Renal cortical epithelial cell (primary cell): ENCODE measurements at places on chromosomes 3 and 15. TPM values are rescaled to one million over a fixed set of nuclear protein-coding genes. Genes with fewer than 3 reads are reported as not detected.

DNA sequence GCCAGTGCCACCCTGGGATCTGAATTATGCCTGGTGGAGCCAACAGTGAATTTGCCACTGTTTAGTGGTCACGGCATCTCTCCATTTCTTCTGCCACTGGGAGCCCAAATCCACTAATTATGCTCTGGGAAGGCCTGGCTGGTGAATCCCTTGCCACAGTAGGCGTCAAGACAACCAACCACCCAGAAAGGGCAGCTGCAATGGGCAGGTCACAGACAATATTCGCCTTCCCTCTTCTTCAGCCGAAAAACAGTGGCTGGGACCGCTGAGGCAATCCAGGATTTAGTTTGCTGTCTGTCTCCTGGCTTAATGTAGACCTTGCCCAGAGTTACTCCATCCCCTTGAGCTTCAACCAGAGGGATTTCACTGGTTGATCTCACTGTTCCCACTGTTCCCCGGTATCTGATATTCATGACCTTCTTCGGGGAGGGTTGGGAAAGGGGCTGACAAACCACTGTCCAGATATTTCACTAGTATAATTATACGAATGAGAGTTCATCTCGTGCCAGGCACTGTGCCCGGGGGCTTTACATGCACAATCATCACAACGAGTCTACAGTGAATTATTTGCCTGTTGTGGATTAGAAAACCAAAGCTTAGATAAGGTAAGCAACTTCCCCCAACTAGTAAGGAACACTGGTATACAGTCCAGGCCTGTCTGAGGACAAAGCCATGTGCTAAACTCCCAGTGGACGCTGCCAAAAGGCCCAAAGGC is 49.9 kb upstream of the RAB6B start:
- no peak for DNase-seq

Gene ADAMTSL3
- total RNA-seq: 11.1 and 20.7 TPM in 2 replicates

Gene CLRN1
- not detected in 2 replicates for total RNA-seq

DNA sequence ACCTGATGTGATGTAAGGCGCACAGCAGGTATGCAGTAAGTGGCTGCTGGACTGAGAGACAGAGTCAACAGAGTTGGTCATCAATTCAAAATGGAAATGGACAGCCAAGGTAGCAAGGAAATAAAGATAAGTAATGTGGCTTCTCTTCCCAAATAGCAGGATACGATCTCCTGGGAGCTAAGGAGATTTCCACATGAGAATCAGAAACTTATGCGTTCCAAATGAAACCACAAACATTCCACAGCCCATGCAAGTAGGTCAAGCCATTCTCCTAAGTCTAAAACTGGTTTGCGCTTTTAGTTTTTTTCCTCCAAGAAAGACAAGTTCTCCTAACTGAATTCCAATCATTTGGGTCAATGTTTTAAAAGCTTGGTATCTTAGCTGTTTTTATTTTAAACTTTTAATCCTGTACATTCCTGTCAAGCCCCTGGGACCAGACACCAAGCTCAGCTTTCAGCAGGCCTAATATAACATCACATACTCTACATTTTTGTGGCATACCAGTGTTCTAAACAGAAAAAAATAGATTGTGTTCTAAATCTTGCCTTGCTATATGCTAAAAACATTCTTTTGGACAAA is 73.7 kb upstream of the TSPAN3 start:
- peak; percentile 80 for DNase-seq

GRCh38 chr3:177338697-177339219 is 141.5 kb upstream of the TBL1XR1 start:
- no peak for DNase-seq

DNA sequence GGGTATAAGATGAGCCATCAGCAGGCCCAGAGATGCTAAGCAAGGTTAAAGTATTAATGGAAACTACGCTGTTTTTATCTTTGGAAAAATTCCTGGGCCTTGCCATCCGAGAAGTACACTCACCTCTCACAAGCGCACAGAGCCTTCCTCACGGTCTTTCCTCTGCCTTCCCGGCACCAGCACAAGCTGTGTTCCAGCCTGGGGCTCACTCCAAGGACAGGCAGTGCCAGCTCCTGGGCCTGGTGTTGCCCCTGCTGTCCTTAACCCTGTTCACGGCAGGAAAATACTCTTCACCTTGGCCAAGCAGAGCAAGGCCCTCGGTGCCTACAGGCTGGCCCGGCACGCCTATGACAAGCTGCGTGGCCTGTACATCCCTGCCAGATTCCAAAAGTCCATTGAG is 14.3 kb upstream of the RHO start:
- no peak for DNase-seq

GRCh38 chr15:65385870-65386258 is 8.1 kb upstream of the IGDCC3 start:
- DNase-seq: no peak

DNA sequence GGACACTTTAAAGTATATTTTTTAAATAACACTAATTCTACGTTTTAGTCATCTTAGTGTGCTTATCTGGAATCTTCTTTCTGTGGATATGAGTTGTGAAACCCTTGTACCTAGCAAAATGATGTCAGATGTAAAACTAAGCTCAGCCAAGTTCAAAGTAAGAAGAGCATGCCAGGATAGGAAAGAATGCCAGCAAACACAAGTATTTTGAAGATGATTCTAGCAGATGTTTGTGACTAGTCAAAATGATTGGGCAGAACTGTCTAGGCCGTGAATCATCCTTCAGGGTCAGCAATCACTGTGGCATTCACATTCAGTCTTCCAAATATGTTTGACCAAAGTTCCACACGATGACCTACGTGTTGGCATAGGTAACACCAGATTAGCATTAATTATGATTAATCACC is 5.4 kb upstream of the PLOD2 start:
- peak; percentile 92 for DNase-seq

Gene MESP2
- not detected in 2 replicates for total RNA-seq

DNA sequence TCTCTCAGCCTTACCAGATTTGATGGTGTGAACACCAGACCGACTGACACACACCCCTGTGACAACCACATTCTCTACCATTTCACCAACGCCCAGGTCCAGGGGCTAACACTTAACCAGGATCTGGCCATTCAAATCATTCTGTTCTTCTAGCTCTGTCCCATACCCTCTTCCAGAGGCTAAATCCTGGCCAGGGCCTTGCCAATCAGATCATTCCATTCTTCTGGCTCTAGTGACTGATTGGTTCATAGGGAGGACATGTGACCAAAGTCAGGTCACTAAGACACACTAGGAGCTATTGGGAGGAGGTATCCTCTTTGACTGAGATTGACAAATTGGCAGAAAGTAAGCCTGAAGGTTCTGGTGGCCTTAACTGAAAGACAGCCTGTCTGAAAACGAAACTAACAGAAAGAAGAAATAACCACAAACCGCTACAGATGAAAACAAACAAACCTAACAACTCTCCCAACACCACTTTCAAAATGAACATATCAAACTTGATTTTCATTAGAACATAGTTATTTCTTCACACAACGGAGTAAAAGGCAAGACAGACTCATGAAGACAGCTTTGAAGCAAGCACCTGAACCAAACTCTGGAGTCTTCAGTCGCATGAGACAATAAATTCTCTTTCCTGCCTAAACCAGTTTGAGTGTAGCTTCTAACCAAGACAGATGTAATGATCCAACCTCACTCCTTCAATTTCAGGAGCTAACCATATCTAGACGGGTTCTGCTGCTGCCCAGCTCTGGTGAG is 68.5 kb downstream of the TRANK1 start:
- DNase-seq: no peak

DNA sequence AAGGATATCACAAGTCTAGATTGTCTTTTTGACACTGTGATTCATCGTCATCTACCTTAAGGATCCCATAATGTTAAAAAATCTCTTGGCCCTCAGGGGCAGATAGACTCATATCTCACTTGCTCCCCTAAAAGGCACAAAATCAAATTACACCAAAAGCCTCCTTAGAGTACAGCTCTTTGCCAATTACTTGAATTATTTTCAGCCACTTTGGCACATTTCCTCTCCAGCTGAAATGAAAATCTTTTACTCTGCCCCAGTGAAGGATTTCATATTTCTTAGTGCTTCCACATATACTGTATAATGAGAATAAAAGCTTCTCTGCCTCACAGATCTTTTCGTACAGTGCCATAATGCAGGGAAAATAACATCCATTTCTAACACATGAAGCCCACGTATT is 190.7 kb upstream of the GBE1 start:
- no peak for DNase-seq

GRCh38 chr15:101138913-101139880 is 112.7 kb downstream of the CHSY1 start:
- no peak for DNase-seq

DNA sequence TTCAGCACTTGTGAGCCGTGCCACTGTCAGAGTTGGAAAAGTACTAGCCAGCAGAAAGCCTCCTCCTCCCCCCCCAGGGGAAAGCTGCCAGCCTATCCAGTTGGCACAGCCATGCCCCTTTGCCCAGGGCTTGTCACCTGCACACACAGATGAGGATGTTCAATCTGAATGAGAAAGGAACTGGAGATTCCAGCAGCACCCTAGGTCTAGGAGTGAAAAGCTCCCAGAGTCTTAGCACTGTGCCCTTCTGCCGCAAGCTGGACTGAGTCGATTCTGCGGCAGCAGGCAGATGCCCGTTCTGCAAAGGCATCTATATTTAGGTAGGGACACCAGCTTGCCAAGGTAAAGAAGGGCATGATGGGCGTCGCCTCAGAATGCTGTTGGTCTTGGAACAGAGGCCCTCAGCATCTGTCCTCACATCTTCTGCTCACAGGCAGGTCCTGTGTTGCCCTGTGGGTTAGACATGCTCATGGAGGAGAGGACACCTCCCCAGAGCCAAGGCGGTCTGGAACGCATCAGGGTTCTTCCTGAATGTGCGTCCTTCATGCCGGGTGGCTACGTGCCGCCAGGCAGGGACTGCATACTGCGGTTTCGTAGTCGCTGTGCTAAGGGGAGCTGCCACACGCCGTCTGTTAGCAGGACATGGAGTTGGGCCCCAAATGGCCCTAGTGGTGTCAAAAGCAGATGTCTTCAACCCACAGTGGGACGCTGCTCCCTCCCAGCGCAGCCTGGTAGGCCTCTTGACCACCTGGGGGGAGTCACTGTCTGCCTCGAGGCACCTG is 109.5 kb downstream of the VGLL4 start:
- no peak for DNase-seq

Gene SPSB4
- not detected in 2 replicates for total RNA-seq

Gene AADAC
- total RNA-seq: 0.17 TPM in 1 of 2 replicates, not detected in the other

- DNase-seq: no peak
Observed at GRCh38 chr15:91331581-91331980, 231.5 kb downstream of the SV2B start.

Gene UCN2
- 4.0 and 11.5 TPM in 2 replicates for total RNA-seq

DNA sequence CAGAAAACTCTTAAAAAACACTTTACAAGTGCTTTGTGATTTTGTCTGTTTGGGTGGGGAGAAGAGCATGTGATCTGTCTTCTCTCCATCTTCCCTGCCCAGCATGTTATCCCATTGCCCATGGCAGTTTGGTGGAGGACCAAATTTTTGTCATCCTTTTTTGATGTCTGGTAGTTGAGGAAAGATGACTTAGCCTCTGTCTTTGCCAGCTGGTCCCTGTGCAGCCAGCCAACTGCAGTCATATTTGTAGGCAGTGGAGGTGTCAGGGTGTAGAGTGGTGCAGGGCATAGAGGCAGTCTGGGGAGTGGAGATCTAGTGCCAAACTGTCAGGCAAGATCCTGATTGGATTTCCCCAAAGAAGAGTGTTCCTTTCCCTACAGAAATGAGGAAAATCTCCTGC is 40.7 kb downstream of the GASK1A start:
- no peak for DNase-seq

- DNase-seq: no peak
Observed at GRCh38 chr3:70899816-70900215, 587.4 kb upstream of the MDFIC2 start.

GRCh38 chr3:112897791-112898190 is 51.1 kb upstream of the CD200R1L start:
- DNase-seq: no peak

Gene KIF9
- 16.7 and 19.8 TPM in 2 replicates for total RNA-seq

DNA sequence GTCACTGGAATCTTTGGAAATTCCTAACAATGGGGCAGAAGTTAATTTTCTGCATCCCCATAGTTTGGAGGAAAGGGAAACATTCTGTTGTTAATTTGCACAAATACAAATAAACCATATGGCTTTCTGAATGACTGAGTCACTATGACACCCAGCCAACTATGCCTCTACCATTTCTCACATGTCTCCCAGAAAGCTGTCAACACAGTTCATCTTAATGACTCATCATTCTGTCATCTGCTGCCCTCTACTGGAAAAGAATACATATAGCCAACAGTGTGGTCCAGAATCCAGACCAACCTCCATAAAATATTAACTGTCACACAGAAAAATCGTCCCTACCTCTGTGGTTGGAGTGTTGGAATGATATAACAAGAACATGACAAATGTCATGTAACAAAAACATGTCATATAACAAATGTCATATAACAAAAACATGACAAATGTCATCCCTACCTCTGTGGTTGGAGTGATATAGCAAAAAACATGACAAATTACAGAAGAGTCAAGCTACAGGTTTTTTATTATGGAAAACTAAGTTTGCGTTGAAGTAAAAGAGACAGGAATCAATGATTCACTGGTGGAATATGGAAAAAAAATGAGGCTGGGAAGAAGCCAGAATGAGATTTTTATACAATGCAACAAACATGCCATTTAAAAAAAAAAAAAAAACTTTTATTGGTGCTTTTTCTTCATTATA is 47.7 kb upstream of the GYG1 start:
- peak; percentile 92 for DNase-seq

- DNase-seq: no peak
Observed at GRCh38 chr3:129594409-129594808, 12.1 kb downstream of the PLXND1 start.

GRCh38 chr15:76209942-76210341 is 101.3 kb downstream of the ETFA start:
- DNase-seq: no peak

Gene TRAT1
- not detected in 2 replicates for total RNA-seq

DNA sequence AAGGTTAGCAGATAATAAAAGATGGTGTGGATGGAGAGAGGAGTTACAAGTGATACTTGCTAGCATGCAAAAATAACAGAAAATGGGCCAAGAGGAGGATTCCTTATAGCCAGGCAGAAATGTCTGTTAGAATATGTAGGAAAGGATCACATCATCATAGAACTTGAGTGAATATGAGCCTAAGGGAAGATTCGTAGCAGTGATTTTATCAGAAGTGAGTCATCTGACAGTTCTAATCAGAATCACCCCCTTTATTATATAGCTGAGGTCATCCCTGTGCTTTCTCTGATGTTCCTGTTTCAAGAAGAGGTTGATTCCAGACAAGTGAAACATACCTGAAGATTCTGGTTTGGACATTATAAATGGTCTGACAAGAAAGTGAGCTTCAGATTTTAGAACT is 22.9 kb downstream of the EXOG start:
- no peak for DNase-seq

GRCh38 chr15:57122080-57122840 is 203.8 kb downstream of the TCF12 start:
- DNase-seq: no peak

Gene LARP6
- total RNA-seq: 28.3 and 37.0 TPM in 2 replicates

GRCh38 chr3:4583416-4583815 is 90.3 kb downstream of the ITPR1 start:
- DNase-seq: no peak

DNA sequence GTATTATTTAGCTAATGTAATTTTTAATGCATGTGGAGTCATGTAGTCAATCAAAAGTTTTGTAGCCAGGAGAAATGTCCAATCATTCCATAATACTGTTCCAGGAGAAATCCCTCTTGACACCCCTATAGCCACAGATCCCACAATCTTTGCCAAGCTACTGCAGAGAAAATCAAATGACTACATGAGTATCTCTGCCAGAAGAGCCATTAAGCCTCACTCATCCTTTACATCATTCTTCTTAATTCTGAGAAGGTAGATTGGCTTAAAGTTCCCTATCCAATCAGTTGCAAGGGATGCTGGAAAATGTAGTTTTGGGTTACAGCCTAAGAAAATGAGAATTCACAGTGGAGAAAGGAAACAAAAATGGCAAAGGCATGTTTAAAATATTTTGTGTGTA is 502.1 kb downstream of the ZBBX start:
- DNase-seq: no peak
